ENCODE measurements at places on chromosomes 6 and 20.

GRCh38 chr20:34511891-34512265 is 4.3 kb upstream of the DYNLRB1 start:
- no peak for DNase-seq

DNA sequence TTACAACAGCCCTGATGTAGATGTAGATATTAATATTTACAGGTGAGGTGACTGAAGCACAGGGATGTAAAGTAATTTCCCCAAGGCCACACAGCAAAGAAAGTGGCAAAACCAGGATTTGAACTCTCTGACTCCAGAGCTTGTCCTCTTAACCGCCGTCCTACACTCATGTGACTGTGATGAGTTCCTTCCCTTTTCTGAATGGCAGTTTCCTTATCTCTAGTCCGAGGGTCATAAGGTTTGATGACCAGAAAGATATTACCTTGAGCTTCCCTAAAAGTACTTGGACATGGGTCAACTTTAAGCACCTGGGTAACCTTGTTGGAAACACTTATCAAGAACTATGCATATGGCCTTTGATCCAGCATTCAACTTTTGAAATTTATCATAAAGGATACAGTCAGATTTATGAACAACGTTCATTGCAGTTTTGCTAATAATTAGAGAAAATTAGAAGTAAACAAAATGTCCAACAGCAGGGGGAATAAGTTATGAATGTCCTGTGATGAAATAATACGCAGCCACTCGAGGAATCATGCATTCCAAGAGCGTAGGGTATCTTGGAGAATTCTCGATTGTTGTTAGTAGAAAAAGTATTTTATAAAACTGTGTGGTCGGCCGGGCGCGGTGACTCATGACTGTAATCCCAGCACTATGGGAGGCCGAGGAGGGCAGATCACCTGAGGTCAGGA is 2.3 kb upstream of the TLDC2 start:
- DNase-seq, result no peak

DNA sequence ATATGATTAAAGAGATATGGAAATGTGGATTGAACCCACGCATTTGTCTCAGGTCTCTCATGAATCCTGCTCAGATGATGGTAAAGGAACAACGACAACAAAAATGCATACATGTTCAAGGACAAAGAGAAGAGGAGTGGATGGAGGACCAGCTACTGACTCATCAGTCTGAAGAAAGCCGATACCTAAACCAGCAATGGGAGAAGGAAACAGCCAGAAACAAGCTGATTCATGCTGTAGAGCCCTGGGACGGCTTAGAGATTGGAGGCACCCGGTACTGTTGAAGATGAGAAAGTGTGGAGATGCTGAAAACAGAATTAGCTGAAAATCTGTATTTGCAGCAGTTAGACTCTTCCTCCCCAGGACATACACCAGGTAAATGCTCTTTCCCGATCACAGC is 14.4 kb upstream of the RIPPLY2 start:
- no peak for DNase-seq

GRCh38 chr6:123519189-123519505 is 117.6 kb downstream of the TRDN start:
- DNase-seq, result peak; percentile 28

DNA sequence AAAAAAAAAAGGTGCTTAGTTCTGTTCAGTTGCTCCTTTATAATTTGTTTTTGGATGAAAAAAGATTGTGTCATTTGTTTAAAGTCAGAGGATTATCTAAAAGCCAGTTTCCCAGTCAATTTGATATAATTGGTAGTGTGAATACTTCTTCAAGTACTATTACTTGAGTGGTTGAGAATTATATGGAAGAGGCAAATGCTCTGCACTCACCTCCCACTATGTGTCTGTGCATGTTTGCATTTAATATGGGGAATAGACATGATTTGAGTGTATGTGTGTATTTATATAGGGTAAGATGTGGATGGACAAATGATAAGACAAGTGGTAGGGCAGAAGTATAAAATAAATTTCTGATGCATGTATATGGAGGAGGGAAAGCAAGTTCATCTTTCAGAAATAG is 15.8 kb downstream of the GJA1 start:
- DNase-seq, result no peak

- DNase-seq, result peak; percentile 80
Measured at GRCh38 chr20:19628570-19629134, 129.4 kb upstream of the RIN2 start.

- no peak for DNase-seq
Measured at GRCh38 chr6:116254297-116255056, 602 bp upstream of the TSPYL4 start.

- peak; percentile 96 for DNase-seq
Measured at GRCh38 chr20:33561692-33562601, 72.1 kb downstream of the CBFA2T2 start.

GRCh38 chr6:118370722-118371121 is 177.4 kb upstream of the PLN start:
- no peak for DNase-seq

GRCh38 chr6:152750694-152751093 is at the start of gene VIP:
VIP (plus strand) TSS chr6:152750797; CDS start chr6:152752178, 1,381 bp downstream.
- DNase-seq, result peak; percentile 55

GRCh38 chr6:122818866-122819265 is 29.8 kb downstream of the SMPDL3A start:
- DNase-seq, result no peak

GRCh38 chr6:3749977-3750316 is 1.6 kb downstream of the PXDC1 start:
- DNase-seq, result peak; percentile 92

DNA sequence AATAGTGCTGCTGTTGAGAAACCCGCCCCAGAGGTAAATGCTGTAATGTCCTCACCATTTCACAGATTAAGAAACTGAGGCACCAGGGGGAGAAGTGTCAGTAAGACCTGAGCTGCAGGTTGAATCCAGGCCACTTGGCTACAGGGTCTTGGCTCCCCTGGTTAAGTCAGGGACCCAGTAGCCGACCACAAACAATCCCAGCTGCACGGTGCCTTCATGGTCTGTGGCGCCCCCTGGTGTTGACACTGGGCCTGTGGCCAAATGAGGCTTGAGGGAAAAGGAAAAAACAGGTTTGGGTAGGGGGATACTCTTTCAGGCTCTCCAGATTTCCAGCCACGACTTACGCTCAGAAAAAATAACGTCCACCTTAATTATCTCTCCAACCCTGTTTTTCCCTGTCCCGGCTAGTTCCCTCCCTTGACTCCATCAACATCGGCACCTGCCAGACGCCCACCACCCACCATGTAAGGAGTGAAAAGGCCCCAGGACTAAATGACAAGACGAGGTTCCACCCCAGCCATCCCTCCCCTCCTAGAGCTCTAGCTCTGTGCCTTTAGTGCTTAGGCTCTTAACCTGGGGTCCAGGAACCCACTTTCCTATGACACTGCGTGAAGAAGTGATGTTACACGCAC is 47.7 kb upstream of the POLR1H start:
- peak; percentile 7 for DNase-seq

Data from fibroblast of the aortic adventitia (primary cell).